ENCODE measurements at places on chromosomes 4 and X. TPM values are rescaled to one million over a fixed set of nuclear protein-coding genes. Genes with fewer than 3 reads are reported as not detected.

MAGED4B gene
- 129 TPM for total RNA-seq

KIF4A gene
- 7.6 TPM for total RNA-seq

PIN4 gene
- 9.3 TPM for total RNA-seq

CXorf49 gene
- not detected for total RNA-seq

PF4V1 gene
- total RNA-seq = not detected

IKBKG gene
- total RNA-seq = 23.0 TPM

ARHGAP6 gene
- 4.1 TPM for total RNA-seq

S100G gene
- total RNA-seq = not detected

NLGN4X gene
- total RNA-seq = 51.3 TPM
